ENCODE measurements at places on chromosomes 1 and 21. TPM values are rescaled to one million over a fixed set of nuclear protein-coding genes. Genes with fewer than 3 reads are reported as not detected.

The TACSTD2 gene
- total RNA-seq, result 0.26 TPM

The SPATA6 gene
- total RNA-seq, result 94.5 TPM

The PCSK9 gene
- total RNA-seq, result 2.9 TPM

The ANGPTL3 gene
- not detected for total RNA-seq

The NTPCR gene
- 30.1 TPM for total RNA-seq

DNA sequence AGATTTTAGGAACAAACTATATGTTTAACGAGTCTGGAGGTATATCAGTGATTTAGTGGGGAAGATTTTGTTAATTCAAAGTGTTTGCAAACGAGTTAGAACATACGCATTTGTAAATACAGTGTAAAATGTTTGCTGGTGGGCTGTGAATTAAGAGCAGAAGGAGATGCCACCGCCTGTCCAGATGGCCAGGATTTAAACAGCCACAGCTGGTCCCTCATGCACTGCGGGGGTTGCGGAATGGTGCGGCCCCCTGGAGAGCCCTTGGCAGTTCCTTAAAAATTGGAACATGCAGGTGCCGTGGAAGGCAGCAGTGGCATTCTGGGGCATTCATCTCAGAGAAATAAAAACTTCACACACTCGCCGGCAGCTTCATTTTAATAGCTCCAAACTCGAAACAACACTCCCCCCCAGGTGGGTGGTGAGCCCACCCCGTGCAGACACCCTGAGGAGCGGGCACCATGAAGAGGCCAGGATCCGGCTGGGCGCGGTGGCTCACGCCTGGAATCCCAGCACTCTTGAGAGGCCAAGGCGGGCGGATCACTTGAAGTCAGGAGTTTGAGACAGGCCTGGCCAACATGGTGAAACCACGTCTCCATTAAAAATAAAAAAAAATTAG, 3.5 kb upstream of the C1orf159 start:
- H3K36me3 ChIP-seq, result no peaks in the 10 kb centered on the region
- no peak overlapping the region for H3K27ac ChIP-seq
- no peak overlapping the region for H3K4me3 ChIP-seq

DNA sequence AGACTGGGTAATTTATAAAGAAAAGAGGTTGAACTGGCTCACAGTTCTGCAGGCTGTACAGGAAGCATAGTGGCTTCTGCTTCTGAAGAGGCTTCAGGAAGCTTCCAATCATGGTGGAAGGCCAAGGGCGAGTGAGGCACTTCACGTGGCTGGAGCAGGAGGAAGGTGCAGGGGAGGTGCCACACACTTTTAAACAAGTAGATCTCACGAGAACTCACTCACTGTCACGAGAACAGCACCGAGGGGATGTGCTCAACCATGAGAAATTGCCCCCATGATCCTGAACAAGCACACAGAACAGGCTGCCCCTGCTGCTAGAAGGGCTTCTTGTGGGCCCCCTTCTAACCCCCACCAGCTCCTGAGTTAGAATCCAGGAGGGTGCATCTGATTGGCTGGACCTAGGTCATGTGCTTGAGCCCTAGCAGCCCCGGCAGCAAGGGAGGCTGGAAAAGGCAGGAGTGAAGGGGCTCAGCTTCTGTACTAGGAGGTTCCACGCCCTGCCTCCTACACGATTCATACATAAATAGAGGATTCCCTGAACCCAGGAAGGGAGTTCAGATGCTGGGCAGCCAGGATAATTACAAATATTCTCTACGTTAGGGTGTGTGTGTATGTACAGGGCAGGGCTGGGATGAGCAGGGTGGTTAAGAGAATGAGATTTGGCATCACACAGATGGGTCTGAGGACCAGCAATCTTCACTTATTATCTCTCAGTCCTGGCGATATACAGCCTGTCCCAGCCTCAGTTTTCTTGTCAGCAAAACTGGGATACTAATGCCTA, 72.8 kb upstream of the ATP5PO start:
- no peaks in the 10 kb centered on the region for H3K27me3 ChIP-seq
- H3K4me1 ChIP-seq, result no peaks in the 10 kb centered on the region
- H3K36me3 ChIP-seq, result no peaks in the 10 kb centered on the region
- no peak for DNase-seq

GRCh38 chr1:185427776-185428175, 110.7 kb upstream of the IVNS1ABP start:
- H3K4me3 ChIP-seq, result no peak overlapping the region
- no peak for DNase-seq
- no peak overlapping the region for H3K27ac ChIP-seq
- H3K36me3 ChIP-seq, result no peaks in the 10 kb centered on the region

- no peaks in the 10 kb centered on the region for H3K27me3 ChIP-seq
- H3K4me1 ChIP-seq, result no peaks in the 10 kb centered on the region
- no peak for DNase-seq
- H3K27ac ChIP-seq, result no peak overlapping the region
- H3K4me3 ChIP-seq, result no peak overlapping the region
Observed at GRCh38 chr21:20802631-20803260, 195.5 kb upstream of the NCAM2 start.

DNA sequence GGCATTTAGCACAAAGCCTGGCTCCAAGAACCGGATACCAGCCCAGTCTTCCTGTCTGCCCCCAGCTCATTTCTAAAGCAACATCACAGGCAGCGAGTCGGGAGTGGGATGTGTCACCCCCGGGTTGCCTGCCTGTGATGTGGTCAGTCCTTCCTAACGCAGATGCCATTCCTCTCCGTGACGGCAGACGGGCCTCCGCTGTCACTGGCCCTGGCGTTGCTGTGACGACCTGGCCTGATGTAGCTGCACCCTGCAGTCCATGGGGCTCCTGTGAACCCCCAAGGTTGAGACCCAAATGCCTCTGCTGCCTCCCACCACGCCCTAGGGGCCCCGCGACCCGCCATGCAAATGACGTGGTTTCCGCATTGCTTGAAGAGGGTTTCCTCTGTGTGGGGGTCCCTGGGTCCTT, 12.3 kb downstream of the TNFRSF1B start:
- H3K4me1 ChIP-seq, result no peaks in the 10 kb centered on the region
- H3K36me3 ChIP-seq, result no peaks in the 10 kb centered on the region
- no peaks in the 10 kb centered on the region for H3K27me3 ChIP-seq
- peak overlapping the region; percentile 90 for H3K27ac ChIP-seq

DNA sequence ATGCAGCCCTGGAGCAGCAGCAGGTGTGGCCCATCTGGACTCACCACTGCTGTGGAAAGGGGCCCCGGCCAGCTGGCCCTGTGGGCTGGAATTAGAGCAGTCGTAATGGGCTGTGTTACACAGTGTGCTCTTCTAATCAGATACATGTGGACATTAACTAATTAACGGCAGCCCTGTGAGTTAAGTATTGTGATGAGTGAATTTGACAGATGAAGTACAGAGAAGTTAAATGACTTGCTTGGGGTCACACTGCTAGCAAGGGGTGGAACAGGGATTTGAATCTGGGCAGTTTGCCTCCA, 58.6 kb downstream of the MDM4 start:
- H3K36me3 ChIP-seq, result no peaks in the 10 kb centered on the region
- no peak for DNase-seq
- H3K27ac ChIP-seq, result no peak overlapping the region
- peaks cover 3% of the 10 kb centered on the region for H3K4me1 ChIP-seq

DNA sequence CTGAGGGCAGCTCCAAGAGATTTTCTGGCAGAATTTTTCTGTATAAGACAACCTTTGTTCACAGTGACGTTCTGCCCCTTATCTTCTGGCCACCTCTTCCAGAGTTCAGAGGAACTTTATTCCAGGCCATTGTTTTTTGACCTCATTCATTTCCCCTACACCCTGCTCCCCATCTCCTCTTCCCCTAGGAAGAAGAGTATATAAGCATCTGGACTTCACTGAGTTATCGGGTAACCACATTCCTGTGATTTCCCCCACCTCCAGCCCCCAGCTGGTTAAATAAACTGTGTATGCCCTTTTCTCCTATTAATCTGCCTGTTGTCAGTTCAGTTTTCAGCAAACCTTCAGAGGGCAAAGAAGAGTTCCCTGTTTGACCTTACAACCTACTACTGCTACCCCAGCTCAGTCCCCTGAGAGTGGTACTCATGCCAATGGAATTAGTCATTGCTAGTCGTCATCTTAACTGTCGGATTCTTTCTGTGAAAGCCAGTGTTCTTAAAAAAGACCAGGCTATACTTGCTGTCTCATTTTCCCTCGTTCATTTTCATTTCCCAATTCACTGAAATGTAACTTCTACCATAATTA, 14.3 kb upstream of the ALG14 start:
- H3K4me3 ChIP-seq, result no peak overlapping the region
- H3K27ac ChIP-seq, result peak overlapping the region; percentile 37
- H3K27me3 ChIP-seq, result no peaks in the 10 kb centered on the region

GRCh38 chr21:43645976-43646375, 13.3 kb downstream of the HSF2BP start:
- H3K27me3 ChIP-seq, result no peaks in the 10 kb centered on the region
- no peak overlapping the region for H3K4me3 ChIP-seq
- H3K4me1 ChIP-seq, result no peaks in the 10 kb centered on the region

GRCh38 chr1:150387200-150387599, 23.3 kb downstream of the RPRD2 start:
- no peaks in the 10 kb centered on the region for H3K27me3 ChIP-seq
- H3K27ac ChIP-seq, result no peak overlapping the region
- H3K4me1 ChIP-seq, result no peaks in the 10 kb centered on the region
- no peak for DNase-seq

DNA sequence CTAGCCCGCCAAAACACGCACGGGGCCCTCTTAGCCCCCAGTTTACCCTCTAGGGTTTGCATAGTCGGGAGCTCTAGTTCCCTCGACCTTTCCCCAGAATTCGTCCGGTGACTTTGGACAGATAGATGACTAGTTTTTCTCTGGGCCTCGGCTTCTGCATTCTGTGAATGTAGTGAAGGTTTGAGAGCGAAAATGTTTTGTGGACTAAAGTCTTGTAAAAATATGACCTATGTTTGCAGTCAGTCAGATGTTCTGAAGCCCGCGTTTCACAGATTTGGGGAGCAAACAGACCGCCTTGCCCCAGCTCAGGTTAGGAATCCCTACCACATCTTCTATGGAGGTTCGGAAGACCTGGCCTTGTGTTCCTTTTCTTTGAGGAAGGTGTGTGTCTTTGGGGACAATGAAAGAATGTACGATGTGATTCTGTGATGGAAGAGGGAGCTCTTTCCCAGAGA, 401 bp downstream of the UQCRH start:
- no peaks in the 10 kb centered on the region for H3K27me3 ChIP-seq
- H3K36me3 ChIP-seq, result no peaks in the 10 kb centered on the region
- DNase-seq, result no peak
- H3K4me3 ChIP-seq, result peak overlapping the region; percentile 79

DNA sequence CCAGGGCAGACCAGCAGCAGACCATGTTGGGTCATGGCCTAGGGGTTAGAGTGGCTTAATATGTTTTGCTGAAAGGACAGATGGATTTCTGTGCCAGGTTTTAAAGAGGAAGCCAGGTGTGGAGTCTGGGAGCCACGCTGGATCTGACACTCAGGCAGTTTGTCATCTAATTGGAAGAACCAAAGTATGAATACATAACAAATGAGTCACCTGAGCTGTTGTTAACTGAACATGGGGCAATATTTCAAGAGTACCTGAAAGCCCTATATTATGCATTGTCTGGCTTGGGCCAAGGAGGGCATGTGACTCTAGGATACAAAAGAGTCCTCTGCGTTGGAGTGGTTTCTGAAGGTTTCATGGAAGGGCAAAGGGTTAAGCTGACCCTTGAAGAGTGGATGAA, 70.6 kb downstream of the LMO4 start:
- DNase-seq, result no peak
- H3K27ac ChIP-seq, result no peak overlapping the region
- H3K4me3 ChIP-seq, result no peak overlapping the region
- no peaks in the 10 kb centered on the region for H3K4me1 ChIP-seq

DNA sequence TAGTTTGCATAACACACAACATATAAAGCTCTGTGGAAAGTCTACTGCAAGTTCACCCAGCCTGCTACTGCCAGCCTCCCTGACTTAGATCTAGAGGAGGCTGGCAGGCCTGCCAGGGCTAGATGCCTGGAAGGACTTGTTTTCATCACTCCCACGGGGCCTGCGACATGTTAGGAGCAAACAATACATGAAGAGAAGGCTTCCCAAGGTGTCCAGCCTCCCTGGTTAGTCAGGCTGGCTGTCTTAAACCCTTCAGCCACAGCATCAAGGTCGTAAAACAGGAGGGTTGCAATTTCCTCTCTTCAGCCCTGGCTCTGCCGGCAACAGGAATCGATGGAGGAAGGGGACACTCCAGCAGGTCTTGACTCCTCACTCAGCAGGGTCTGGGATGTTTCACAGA, 104.5 kb downstream of the NGF start:
- H3K36me3 ChIP-seq, result no peaks in the 10 kb centered on the region
- no peaks in the 10 kb centered on the region for H3K27me3 ChIP-seq
- no peaks in the 10 kb centered on the region for H3K4me1 ChIP-seq
- peak overlapping the region; percentile 48 for H3K27ac ChIP-seq
- no peak for DNase-seq

DNA sequence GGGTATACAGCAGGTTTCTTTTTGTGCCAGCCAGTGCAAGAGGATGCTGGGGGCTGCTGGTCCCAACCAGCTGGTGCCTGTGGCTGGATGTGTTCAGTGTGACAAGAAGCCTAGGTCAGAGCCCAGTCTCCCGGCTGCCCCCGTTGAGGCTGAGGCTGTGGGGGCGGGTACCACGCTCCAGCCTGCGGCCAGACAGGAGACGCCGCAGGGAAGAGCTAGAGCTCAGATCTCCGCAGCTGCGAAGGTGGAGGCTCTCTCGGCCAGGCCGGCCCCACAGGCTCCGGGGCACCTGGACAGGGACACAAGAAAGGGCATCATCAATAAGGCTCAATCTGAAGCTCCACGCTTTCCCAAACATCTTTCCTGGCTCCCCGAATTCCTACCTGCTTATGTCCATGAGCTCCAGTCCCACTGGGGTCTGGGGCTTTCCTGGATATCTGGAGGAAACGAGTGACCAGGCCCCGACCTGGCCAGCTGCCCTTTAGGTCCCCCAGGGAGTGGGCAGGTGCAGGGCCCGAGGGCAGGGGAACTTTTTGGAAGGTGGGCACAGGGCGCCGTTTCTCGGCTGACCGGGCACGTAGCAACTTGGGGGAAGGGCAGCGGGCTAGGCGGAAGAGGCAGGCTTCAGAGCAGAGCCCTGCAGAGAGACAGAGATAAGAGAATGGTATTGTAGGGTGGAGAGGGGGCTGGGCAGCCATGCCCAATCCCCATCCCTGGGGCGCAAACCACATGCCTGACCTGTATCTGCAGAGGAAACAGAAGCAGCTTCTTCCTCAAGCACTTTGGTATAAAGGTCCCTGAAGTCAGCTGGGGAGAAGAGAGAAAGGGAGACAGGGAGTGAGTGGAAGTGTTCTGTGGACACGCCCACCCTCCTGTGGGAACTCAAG, 7.4 kb downstream of the ENTREP3 start:
- no peak overlapping the region for H3K27ac ChIP-seq
- no peak for DNase-seq
- H3K27me3 ChIP-seq, result peaks cover 3% of the 10 kb centered on the region
- no peak overlapping the region for H3K4me3 ChIP-seq

- H3K4me3 ChIP-seq, result no peak overlapping the region
- H3K36me3 ChIP-seq, result no peaks in the 10 kb centered on the region
- H3K4me1 ChIP-seq, result no peaks in the 10 kb centered on the region
Observed at GRCh38 chr21:39673736-39674135, 61.0 kb downstream of the B3GALT5 start.

DNA sequence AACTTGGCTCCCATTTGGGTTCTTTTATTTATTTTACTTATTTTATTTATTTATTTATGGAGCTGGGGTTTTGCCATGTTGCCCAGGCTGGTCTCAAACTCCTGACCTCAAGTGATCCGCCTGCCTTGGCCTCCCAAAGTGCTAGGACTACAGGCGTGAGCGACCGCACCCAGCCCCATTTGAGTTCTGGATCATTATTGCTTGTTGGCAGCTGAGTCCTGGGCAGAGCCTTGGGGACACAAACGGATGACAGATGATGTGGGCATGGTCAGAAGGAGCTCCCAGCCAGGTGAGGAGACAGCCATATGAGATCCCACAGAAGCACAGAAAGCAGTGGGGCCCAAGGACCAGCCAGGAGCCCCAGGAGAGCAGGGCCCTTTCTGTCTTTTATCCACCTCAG, 254.0 kb downstream of the MATN1 start:
- H3K36me3 ChIP-seq, result no peaks in the 10 kb centered on the region
- no peaks in the 10 kb centered on the region for H3K27me3 ChIP-seq
- no peak overlapping the region for H3K4me3 ChIP-seq
- no peak for DNase-seq

Data from uterus (tissue), 4 donors.